Central memory CD4-positive, alpha-beta T cell (primary cell): ENCODE measurements at places on chromosomes 7 and 10.

GRCh38 chr10:108375691-108376090 is 1211.2 kb upstream of the SORCS1 start:
- DNase-seq: no peak

DNA sequence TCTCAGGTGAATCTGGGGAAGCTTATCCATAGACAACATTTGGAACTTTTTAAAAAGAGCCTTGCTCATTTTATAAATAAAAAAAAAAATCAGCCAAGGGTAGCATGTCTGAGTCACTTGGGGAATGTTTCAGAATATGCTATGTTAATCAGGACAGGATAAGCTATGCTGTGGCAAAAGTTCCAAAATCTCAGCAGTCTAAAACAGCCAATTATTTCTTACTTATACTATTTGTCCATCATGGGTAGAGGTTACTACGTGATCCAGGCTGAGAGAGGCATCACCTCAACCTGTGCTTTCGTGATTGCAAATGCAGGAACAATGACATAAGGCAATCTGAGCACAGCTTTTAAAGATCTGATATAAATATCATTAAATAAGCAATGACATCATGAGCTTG is 6.5 kb downstream of the SLC13A1 start:
- DNase-seq: no peak

DNA sequence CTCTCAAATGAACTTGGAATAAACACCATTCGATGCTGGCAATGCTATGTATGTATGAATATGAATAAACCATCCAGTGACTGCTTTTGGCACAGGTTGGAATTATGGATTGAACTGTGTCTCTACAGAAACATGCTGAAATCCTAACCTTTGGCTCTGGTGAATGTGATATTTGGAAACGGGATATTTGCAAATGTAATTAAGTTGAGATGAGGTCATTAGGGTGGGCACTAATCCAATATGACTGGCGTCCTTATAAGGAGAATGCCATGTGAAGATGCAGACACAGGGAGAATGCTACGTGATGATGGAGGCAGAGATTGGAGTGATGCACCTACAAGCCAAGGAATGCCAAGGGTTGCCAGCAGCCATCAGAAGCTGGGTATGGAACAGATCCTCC is 3.4 kb upstream of the ACTR3B start:
- no peak for DNase-seq

GRCh38 chr10:97875391-97875790 is 25.7 kb downstream of the GOLGA7B start:
- DNase-seq: no peak

DNA sequence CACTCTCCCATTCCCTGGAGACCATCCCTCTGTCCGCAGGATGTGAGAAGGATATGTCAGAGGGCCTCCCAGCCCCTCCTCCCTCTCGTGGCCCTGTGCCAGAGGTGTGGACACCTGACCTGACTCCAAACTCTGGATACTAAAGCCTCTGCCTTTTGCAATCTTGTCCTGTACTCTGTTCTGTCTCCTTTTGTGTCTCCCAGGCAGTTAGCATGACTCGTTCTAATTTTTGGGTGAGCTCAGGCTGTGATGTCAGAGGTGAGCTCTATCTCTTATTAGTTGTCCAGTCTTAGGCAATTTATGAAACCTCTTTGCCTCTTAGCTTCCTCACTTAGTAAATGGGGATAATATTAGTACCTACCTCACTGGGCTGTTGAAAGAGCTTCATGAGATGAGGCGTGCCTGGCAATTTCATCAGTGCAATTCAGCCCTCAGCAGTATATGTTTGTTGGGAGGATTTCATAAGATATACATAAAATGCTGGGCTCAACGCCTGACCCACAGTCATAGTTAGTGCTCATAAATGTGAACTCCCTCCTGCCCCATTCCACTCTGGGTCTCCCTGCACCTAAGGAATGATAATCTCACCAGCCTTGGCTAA is 10.9 kb downstream of the MARVELD1 start:
- no peak for DNase-seq

- no peak for DNase-seq
Measured at GRCh38 chr10:129771024-129771423, 193.1 kb downstream of the EBF3 start.

DNA sequence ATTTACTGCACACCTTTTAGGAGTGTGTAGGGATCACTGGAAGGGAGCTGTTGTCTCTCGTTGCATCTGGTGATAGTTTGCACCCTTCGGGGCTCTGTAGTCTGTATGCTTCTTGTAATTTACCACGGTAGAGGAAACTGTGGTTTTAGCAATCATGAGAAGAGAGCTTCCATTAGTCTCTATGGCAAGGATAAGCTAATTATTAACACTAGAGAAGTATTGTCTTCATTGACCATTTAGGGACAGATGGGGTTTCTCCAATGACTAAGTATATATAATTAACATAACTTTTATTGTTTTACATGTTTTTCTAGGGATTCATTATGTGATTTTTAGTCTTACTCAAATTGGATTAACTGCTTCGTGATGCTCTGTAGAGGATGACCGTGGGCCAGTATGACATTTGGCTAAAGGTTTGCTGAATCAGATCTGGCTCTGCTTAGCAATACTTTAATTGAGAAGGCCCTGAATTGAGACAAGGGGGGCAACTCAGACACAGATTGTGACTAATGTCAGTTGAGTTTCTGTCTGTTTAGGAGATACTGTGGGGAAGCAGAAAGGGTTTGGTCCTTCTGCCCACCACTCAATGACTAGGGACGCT is 8.7 kb downstream of the SLC18A2 start:
- no peak for DNase-seq

- no peak for DNase-seq
Measured at GRCh38 chr7:78326876-78327275, 528.3 kb downstream of the PHTF2 start.

GRCh38 chr10:73838827-73839226 is 27.4 kb upstream of the NDST2 start:
- no peak for DNase-seq

DNA sequence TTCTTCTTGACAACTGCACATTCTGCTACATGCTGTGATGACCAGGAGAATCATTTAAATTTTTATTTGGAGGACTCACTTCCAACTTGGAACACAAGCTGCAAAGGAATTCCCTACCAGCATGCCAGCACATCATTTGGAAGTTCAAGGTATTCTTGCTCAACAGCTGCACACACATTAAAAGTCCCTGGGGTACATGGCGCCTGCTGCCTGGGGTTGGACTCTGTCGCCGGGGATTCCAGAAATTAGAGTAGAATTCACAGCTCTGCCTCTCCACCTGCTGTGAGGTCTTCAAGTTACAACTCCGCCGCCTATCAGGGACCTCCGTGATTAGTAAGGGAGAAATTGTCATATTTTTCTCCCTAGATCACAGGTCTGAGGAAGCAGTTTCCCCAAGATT is 1.1 kb downstream of the ZNF32 start:
- DNase-seq: no peak
